ENCODE measurements at places on chromosomes 4 and X. TPM values are rescaled to one million over a fixed set of nuclear protein-coding genes. Genes with fewer than 3 reads are reported as not detected.

GRCh38 chr4:54256491-54257486 lies 27.7 kb downstream of the PDGFRA start:
- no peak overlapping the region for H3K27ac ChIP-seq
- no peaks in the 10 kb centered on the region for H3K36me3 ChIP-seq
- no peak overlapping the region for H3K4me3 ChIP-seq
- no peaks in the 10 kb centered on the region for H3K27me3 ChIP-seq

- no peak overlapping the region for H3K4me3 ChIP-seq
- no peak overlapping the region for H3K27ac ChIP-seq
- no peaks in the 10 kb centered on the region for H3K4me1 ChIP-seq
Observed at GRCh38 chr4:177404986-177405385, 37.3 kb downstream of the AGA start.

DNA sequence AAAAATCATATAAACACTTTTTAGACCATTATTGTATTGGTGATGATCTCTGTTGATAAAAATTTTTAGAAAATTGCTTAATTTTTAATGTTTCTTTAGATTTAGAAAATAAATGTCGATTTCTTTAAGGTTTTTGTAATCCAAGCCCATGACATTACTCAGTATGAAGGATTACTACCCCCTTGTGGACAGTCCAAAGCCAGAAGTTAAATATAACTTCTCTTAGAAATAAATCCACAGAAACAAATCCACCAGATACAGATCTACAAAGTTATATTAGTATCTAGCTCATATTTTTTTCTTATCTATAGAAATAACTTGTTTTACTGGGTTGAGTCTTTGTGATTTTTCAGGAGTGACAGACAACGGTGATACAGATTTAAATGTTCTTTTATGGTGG lies 18.9 kb downstream of the TIFA start:
- H3K27me3 ChIP-seq, result no peaks in the 10 kb centered on the region
- H3K4me3 ChIP-seq, result no peak overlapping the region
- no peak overlapping the region for H3K27ac ChIP-seq
- H3K36me3 ChIP-seq, result no peaks in the 10 kb centered on the region

PCDH18 gene
- total RNA-seq, result 12.1 TPM

VCX2 gene
- not detected for total RNA-seq

DNA sequence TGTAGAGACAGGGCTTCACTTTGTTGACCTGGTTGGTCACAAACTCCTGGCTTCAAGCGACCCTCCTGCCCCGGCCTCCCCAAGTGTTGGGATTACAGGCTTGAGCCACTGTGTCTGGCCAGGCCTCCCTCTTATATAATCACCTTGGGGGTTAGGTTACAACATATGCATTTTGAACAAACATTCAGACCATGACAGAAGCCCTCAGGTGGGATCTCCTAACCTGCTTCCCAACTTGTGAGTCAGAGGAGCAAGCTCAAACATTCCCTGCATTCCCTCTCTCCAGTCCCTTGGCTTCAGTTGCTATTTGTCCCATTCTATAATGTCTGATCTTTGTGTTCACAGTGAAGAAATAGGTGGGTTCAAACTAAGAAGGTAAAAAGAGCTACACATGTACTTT lies 76.5 kb upstream of the NRK start:
- H3K36me3 ChIP-seq, result no peaks in the 10 kb centered on the region
- H3K27ac ChIP-seq, result no peak overlapping the region
- DNase-seq, result no peak
- peaks cover 9% of the 10 kb centered on the region for H3K27me3 ChIP-seq
- H3K4me3 ChIP-seq, result no peak overlapping the region

TAF1 gene
- 31.6 TPM for total RNA-seq

- no peaks in the 10 kb centered on the region for H3K27me3 ChIP-seq
- no peaks in the 10 kb centered on the region for H3K4me1 ChIP-seq
- no peak overlapping the region for H3K4me3 ChIP-seq
- H3K27ac ChIP-seq, result no peak overlapping the region
- no peaks in the 10 kb centered on the region for H3K36me3 ChIP-seq
Observed at GRCh38 chr4:5222951-5223350, 171.7 kb downstream of the STK32B start.

- no peaks in the 10 kb centered on the region for H3K27me3 ChIP-seq
- H3K27ac ChIP-seq, result peak overlapping the region; percentile 30
- DNase-seq, result no peak
- H3K4me1 ChIP-seq, result peaks cover 7% of the 10 kb centered on the region
Observed at GRCh38 chr4:2954358-2955185, 8.6 kb downstream of the NOP14 start.

AFM gene
- total RNA-seq, result not detected

DNA sequence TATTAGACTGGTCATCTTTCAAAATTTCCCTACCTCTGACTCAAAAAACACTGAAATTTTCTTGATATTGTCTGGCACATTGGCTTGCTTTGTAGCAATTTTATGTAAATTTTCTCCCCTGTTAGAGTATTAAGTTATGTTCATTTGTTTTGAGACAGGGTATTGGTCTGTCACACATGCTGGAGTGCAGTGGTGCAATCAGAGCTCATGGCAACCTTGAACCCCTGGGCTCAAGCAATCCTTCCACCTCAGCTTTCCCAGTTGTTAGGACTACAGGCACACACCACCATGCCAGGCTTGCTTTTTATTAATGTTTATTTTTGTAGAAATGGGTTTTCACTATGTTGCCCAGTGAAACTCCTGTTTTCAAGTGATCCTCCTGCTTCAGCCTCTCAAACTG lies 17.5 kb downstream of the FABP2 start:
- no peak for DNase-seq
- H3K27me3 ChIP-seq, result no peaks in the 10 kb centered on the region
- H3K36me3 ChIP-seq, result no peaks in the 10 kb centered on the region
- no peak overlapping the region for H3K27ac ChIP-seq
- no peaks in the 10 kb centered on the region for H3K4me1 ChIP-seq

DNA sequence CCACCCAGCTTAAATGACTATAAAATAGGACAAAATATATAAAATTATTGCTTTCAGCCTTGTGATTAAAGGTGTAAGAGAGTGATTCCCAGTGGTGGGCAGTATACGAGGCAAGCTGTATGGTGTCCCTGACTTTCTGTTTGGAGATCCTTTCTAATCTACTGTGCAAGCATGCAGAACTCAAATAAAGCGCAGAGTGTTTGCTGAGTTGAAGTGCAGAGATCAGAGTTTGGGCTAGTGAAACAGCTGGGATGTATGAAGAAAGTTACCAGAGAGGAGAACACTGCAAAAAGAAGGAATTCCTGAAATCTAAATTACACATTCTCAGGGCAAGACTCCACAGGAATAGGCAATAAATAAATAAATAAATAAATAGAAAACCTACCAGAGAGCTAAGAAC lies 218.5 kb upstream of the TLL1 start:
- H3K36me3 ChIP-seq, result no peaks in the 10 kb centered on the region
- H3K4me3 ChIP-seq, result no peak overlapping the region
- no peak for DNase-seq
- H3K27me3 ChIP-seq, result no peaks in the 10 kb centered on the region
- no peaks in the 10 kb centered on the region for H3K4me1 ChIP-seq
- no peak overlapping the region for H3K27ac ChIP-seq

ZNF275 gene
- 7.6 TPM for total RNA-seq

NOA1 gene
- total RNA-seq, result 13.3 TPM

DNA sequence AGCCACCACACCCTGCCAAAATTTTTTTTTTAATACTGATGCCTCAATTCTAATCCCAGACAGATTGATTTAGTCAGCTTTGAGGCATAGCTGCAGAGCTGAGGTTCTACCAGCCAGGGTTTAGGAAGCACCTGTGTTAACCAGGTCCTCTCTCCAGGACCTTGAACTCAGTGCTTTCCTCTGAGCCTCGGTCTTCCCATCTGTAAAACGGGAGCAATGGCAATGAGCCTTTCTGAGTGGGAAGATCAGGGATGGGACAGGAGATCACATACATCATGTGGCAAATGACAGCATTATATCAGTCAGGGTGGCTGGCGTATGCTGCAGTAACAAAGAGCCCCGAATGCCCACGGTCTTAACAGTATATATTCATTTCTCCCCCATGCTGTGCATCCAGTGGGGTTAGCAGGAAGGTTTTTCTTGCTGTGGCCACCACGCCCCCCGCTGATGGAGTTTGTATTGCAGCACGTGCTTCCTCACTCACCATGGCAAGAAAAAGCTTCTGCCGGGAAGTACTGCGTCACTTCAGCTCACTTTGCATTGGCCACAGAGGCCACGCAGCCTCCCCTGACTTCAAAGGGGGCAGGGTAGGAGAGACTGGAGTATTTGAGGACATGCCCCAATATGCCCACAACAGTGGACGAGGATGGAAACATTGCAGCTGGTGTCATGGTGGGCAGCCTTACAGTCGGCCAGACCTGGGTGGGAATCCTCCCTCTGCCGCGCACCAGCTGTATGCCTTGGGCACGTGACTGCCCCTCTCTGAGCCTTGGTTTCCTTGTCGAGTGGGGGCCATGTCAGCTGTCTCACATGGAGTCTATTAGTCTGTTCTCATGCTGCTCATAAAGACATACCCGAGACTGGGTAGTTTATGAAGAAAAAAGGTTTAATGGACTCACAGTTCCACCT lies 24.1 kb upstream of the MRFAP1 start:
- no peak for DNase-seq
- H3K27ac ChIP-seq, result no peak overlapping the region
- no peaks in the 10 kb centered on the region for H3K36me3 ChIP-seq
- no peaks in the 10 kb centered on the region for H3K4me1 ChIP-seq
- H3K4me3 ChIP-seq, result no peak overlapping the region

DNA sequence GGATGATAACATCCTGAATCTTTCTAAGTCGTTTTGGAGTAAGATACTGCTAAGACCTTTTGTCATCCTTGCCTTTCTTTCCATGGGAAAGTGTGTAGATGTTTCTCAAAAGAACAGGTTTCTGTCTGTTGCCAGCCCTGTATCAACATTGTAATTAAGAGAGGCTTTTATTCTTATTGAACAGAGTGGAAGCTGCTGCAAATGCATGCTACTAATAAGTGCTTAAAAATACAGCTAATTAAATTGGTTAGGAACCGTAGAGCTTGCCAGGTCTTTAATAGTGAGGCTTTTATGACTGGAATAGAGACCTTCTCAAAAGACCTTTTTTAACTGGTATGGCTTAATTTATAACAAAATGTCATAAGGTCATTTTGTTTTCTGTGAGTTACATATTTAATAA lies 34.4 kb downstream of the INTU start:
- no peak for DNase-seq
- no peak overlapping the region for H3K4me3 ChIP-seq
- H3K27me3 ChIP-seq, result no peaks in the 10 kb centered on the region
- no peaks in the 10 kb centered on the region for H3K4me1 ChIP-seq

GRCh38 chrX:41198410-41198809 lies 113.2 kb downstream of the USP9X start:
- H3K27me3 ChIP-seq, result no peaks in the 10 kb centered on the region
- H3K36me3 ChIP-seq, result no peaks in the 10 kb centered on the region
- peak; percentile 21 for DNase-seq

DNA sequence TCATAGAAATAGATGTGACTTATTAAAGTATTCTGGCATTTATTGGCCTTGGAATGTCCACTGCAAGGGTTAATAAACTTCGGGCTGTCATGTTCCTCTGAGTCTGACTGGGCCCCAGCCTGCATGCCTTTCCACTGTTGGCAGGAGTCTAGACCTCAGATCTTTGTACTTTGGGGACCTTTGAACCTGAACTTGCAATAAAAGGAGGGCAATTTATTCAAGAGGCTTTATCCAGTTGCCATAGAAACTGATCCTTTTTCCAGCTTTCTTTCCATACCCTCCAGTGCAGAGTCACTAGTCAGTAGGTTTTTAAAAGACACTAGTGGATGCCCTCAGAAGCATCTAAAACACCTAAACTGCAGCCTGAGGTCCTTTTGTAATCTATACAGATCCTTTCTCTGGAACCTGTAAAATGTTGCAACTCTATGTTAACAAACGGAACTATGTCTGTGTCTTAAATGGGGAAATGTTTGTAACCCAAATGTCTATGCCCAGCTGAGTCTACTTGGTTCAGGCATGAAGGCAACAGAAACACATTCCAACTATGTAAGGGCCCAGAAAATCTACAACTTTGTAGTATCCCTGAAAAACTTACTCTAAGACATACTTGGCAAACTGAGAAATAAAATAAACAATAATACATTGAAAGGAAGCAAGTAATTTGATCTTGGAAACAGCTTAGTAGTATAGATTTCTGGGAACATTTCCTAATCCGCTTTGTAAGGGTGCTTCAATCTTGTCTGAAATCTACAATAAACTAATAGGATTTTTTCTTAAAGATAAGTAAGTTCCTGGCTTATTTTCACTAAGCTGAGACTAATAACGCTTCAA lies 41.5 kb downstream of the SOWAHB start:
- H3K27me3 ChIP-seq, result no peaks in the 10 kb centered on the region
- DNase-seq, result no peak
- no peak overlapping the region for H3K4me3 ChIP-seq
- no peaks in the 10 kb centered on the region for H3K4me1 ChIP-seq

DNA sequence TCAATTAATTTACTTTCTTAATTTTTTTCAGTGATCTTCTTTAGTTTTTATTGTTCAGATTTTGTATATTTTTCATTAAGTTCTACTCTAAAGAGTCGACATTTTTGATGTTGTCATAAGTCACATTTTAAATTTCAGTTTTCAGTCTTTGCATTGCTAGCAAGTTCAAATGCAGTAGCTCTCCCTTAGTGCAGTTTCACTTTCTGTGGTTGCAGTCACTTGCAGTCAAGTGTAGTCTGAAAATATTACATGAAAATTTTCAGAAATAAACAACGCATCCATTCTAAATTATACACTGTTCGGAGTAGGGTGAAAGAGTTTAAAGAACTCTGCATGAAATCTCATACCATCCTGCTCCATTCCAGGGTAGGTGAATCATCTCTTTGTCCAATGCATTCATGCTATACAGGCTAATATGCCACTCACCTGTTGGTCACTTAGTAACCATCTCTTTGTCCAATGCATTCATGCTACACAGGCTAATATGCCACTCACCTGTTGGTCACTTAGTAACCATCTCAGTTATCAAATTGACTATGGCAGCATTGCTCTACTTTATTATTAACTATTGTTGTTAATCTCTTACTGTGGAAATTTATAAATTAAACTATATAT lies 356.9 kb downstream of the STPG2 start:
- no peaks in the 10 kb centered on the region for H3K36me3 ChIP-seq
- no peak overlapping the region for H3K4me3 ChIP-seq
- DNase-seq, result no peak
- no peaks in the 10 kb centered on the region for H3K4me1 ChIP-seq
- H3K27me3 ChIP-seq, result no peaks in the 10 kb centered on the region

DNA sequence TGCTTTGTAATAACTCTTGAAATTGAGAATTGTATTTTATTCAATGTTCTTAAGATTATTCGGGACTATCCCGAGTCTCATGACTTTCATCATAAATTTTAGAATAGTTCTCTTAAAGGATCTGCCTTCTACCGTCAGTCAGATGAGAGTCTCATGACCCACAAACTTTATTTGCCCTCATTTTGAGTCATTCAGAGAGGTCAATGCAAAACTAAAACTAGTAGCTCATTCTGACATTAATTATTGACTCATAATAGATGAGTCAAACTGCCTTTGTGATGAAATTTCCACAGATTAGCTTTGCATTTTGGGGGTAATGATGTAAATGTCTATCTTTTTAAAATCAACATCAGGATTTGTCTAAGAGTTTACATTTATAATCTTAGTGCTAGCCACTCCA lies 1527.3 kb downstream of the TECRL start:
- H3K27ac ChIP-seq, result no peak overlapping the region
- no peak for DNase-seq
- H3K27me3 ChIP-seq, result no peaks in the 10 kb centered on the region

Data from left lung (tissue), 14 donors.